Stimulated activated CD4-positive, alpha-beta T cell treated with anti-CD3 and anti-CD28 coated beads, Interleukin-4, amount 100 ng/mL, for 24 hours (primary cell): ENCODE measurements at places on chromosomes 13 and 19.

- DNase-seq, result no peak
Observed at GRCh38 chr13:85666356-85666755, 132.9 kb downstream of the SLITRK6 start.

GRCh38 chr19:58497634-58498170 is 14.1 kb downstream of the SLC27A5 start:
- no peak for DNase-seq

- no peak for DNase-seq
Observed at GRCh38 chr13:97119943-97120342, 102.2 kb upstream of the MBNL2 start.

- DNase-seq, result no peak
Observed at GRCh38 chr13:84191139-84191538, 308.9 kb upstream of the SLITRK1 start.

GRCh38 chr19:18788529-18789421 is 2.3 kb downstream of the COMP start:
- no peak for DNase-seq

- no peak for DNase-seq
Observed at GRCh38 chr19:5112681-5113575, 144.0 kb downstream of the KDM4B start.

GRCh38 chr19:11452620-11453310 is 17.3 kb downstream of the PRKCSH start:
- no peak for DNase-seq

GRCh38 chr19:2341982-2342381 is 13.5 kb downstream of the SPPL2B start:
- no peak for DNase-seq

GRCh38 chr13:41268764-41269163 is 5.4 kb upstream of the MTRF1 start:
- DNase-seq, result no peak

DNA sequence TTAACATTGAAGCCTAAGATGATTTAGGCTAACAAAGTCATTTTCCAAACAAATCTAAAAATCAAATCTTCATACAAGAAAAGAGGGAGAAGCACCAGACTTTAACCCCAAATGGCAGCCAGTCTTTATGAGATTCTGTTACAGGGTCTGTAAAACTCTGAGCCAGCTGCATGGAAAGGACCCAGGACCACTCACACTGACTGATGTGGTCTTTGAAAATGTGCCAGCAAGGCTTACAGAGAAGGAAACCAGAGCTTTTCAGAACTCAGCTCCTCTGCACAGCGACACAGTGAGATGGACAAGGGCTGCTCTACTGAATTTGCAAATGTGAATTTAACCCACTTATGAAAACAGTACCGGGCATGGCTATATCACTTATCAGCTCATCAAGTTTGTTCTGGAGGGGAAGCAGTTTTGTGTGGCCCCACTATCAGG is 98.8 kb upstream of the SERP2 start:
- no peak for DNase-seq

GRCh38 chr19:33504058-33504444 is 17.5 kb downstream of the PEPD start:
- no peak for DNase-seq

DNA sequence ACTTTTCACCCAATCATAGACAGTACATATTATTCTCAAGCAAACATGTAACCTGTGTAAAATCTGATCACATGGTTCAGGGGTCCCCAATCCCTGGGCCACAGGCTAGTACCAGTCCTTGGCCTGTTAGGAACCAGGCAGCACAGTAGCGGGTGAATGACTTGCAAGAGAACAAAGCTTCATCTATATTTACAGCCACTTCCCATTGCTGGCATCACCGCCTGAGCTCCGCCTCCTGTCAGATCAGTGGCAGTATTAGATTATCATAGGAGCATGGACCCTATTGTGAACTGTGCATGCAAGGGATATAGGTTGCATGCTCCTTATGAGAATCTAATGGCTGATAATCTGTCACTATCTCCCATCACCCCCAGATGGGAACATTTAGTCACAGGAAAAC is 133.1 kb downstream of the MAB21L1 start:
- DNase-seq, result no peak

DNA sequence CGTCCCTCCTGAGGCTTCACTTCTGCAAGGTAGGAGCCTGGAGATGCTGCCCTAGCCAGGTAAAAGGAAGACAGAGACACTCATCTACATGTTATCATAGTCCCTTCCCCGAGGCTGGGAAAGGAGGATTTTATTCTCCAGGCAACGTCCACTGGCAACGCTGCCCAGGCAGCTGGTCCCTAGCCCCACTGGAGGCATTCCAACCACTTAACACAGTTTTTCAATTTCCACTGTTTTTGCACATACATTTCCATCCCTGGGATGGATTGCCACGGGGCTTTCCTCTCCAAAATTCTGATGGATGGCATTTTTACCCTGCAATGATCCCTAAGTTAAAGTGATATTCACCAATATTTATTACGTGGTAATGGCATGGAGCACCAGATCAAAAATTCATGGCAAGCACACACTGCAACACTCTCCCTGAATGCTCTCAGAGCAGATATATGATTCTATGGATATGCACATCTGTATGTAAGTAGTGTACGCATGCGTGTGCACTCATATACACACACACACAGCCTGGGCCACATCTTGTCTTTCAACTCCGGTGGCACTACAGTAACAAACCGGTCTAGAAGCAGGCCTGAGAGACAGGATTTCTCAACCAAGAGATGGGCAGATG is 322.3 kb upstream of the TSHZ3 start:
- no peak for DNase-seq

DNA sequence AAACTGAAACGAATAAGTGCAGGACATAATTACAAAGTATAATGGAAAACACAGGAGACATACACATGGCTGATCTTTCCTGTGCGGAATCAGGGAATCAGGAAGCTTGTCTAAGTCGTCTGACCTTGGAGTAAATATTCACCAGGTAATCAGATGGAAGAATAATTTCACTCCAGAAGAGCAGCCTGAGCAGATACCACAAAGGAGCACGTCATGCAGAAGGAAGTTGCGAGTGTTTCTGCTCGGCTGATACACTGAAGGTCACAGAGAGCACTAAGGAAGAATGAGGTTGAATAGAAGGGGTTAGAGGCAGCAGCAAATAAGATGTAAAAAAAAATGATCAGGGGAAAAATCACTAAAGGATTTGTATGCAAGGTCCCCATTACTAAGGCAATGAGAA is 122.3 kb upstream of the GPC6 start:
- DNase-seq, result no peak

- no peak for DNase-seq
Observed at GRCh38 chr13:29969286-29969685, 118.9 kb upstream of the UBL3 start.

DNA sequence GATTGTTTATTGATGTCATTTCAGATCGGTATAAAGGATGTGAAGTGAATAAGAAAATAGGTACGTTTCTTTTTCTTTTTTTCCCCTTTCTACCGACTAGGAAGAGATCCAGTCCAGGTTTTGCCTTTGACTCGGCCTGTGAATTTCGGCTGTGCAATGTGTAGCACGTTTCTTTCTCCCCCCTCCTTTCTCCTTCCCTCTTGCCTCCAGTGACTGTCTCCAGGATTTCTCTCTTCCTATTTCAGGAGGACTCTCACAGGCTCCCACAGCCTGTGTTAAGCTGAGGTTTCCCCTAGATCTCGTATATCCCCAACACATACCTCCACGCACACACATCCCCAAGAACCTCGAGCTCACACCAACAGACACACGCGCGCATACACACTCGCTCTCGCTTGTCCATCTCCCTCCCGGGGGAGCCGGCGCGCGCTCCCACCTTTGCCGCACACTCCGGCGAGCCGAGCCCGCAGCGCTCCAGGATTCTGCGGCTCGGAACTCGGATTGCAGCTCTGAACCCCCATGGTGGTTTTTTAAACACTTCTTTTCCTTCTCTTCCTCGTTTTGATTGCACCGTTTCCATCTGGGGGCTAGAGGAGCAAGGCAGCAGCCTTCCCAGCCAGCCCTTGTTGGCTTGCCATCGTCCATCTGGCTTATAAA is at the start of gene GPC6:
Gene GPC6, plus strand, starts transcription at position 185 of the 657 bp plus-strand sequence.
- DNase-seq, result no peak

DNA sequence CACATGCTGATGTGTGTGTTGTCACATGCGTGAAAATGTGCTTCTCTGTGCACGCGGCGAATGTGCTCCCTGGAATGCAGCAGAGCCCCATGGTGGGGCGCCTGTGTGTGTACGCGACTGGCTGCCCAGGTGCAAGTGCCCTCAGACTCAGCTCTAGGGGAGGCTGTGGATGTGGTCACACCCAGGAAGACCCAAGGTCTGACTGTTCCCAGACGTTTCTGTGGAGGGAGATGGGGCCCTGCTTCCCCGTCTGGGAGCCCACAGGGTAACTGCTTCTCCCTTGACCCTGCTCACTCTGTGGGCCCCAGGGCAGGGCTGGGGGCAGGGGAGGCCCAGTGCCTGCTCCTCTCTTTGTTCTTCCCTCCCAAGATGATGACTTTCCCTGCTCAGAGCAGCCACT is 7.9 kb upstream of the UQCR11 start:
- no peak for DNase-seq

- DNase-seq, result no peak
Observed at GRCh38 chr19:56917529-56917928, 77.0 kb upstream of the PEG3 start.

DNA sequence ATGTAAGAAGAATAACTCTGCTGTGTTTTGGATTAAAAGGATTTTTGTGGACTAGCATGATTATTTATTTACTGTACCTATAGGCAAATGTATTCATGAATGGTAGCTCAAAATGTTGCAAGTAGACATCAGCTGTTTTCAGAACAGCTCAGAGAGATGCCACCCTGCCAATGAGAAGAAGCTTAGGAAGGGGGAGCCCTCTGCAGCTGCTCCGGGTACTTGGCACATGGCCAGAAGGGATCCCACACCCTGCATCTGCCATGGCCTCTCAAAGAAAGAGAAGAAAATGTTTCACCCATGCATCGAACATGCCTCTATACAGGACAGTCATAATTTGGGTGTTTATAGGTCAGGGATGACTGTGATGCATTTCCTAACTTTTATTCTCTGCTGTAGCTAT is 30.5 kb upstream of the MBNL2 start:
- DNase-seq, result no peak
